ENCODE measurements at places on chromosomes 5 and 9. TPM values are rescaled to one million over a fixed set of nuclear protein-coding genes. Genes with fewer than 3 reads are reported as not detected.

Gene LVRN
- total RNA-seq: not detected

Gene GABRA1
- not detected for total RNA-seq

Gene PDE8B
- not detected for total RNA-seq

Gene F12
- total RNA-seq: 1.4 TPM

Gene ARHGAP26
- total RNA-seq: 9.0 TPM

Gene STOM
- total RNA-seq: 115 TPM

Gene APBA1
- 12.4 TPM for total RNA-seq

Gene GRXCR2
- total RNA-seq: not detected

Gene TMC1
- 0.36 TPM for total RNA-seq

Gene LHX3
- total RNA-seq: not detected

Gene SV2C
- 0.08 TPM for total RNA-seq

Gene CPLANE1
- total RNA-seq: 37.4 TPM

Gene INSL4
- total RNA-seq: not detected

Gene ORM2
- not detected for total RNA-seq

Gene RASEF
- 0.41 TPM for total RNA-seq

Gene GPR151
- not detected for total RNA-seq

Gene TAF11L14
- total RNA-seq: not detected

Gene OR1J2
- not detected for total RNA-seq

Gene MRPS27
- 83.6 TPM for total RNA-seq

Gene ANKRD34B
- not detected for total RNA-seq

Gene NEUROG1
- total RNA-seq: not detected

Gene C5orf15
- total RNA-seq: 31.1 TPM

Gene PRR16
- 4.4 TPM for total RNA-seq

Gene ZNF879
- total RNA-seq: 5.2 TPM

Gene CCL21
- total RNA-seq: not detected

Gene PGM5
- 13.5 TPM for total RNA-seq

Gene PCDHA3
- 0.49 TPM for total RNA-seq

Data from fibroblast of the aortic adventitia (primary cell).